ENCODE measurements at places on chromosomes 5 and 9.
A peak's percentile ranks its signal among the peaks of the same experiment; 100 is the strongest.

- H3K4me3 ChIP-seq, result no peak overlapping the region
- no peaks in the 10 kb centered on the region for H3K27me3 ChIP-seq
- no peak for DNase-seq
- H3K27ac ChIP-seq, result no peak overlapping the region
Measured at GRCh38 chr5:68396722-68397121, 181.2 kb downstream of the PIK3R1 start.

DNA sequence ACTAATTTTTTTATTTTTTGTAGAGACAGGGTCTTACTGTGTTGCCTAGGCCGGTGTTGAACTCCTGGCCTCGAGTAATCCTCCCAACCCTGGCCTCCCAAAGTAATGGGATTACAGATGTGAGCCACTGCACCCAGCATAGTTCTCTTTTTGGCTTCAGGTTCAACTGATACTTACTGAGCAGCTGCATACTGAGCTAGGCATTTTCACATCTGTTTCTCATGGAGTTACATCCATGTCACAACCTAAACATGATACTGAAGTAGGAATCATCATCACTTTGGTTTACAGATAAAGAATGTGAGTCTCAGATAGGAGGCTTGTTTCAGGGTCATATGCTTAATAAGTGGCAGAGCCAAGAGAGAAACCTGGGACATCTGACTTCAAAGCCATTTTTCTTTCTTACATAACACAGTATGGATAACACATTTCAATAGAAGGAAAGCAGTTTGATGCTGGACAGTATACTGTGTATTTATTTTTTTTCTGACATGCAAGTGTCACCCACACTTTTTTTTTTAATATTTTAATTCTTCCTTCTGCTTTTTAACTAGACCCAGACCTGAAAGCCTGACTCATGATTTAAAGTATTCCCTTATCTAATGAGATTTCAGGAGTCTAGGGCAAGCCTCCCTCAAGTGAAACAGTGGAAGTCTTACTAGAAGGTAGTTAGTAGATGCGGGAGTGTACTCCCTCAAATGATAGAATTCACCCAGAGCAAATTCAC is 90.8 kb downstream of the HACD4 start:
- H3K27me3 ChIP-seq, result no peaks in the 10 kb centered on the region
- H3K4me1 ChIP-seq, result no peaks in the 10 kb centered on the region
- no peak overlapping the region for H3K27ac ChIP-seq
- H3K4me3 ChIP-seq, result no peak overlapping the region
- DNase-seq, result no peak

- no peak overlapping the region for H3K27ac ChIP-seq
- H3K36me3 ChIP-seq, result peaks cover 88% of the 10 kb centered on the region
- no peak overlapping the region for H3K4me3 ChIP-seq
- no peaks in the 10 kb centered on the region for H3K27me3 ChIP-seq
Measured at GRCh38 chr9:36341936-36342577, 58.0 kb downstream of the RNF38 start.

- no peaks in the 10 kb centered on the region for H3K36me3 ChIP-seq
- H3K4me3 ChIP-seq, result no peak overlapping the region
- no peak overlapping the region for H3K27ac ChIP-seq
- no peak for DNase-seq
Measured at GRCh38 chr9:126721564-126721981, 83.3 kb upstream of the ZBTB43 start.

GRCh38 chr9:107261106-107261505 is 22.0 kb upstream of the RAD23B start:
- H3K36me3 ChIP-seq, result no peaks in the 10 kb centered on the region
- no peaks in the 10 kb centered on the region for H3K4me1 ChIP-seq
- no peak overlapping the region for H3K4me3 ChIP-seq
- no peak for DNase-seq

DNA sequence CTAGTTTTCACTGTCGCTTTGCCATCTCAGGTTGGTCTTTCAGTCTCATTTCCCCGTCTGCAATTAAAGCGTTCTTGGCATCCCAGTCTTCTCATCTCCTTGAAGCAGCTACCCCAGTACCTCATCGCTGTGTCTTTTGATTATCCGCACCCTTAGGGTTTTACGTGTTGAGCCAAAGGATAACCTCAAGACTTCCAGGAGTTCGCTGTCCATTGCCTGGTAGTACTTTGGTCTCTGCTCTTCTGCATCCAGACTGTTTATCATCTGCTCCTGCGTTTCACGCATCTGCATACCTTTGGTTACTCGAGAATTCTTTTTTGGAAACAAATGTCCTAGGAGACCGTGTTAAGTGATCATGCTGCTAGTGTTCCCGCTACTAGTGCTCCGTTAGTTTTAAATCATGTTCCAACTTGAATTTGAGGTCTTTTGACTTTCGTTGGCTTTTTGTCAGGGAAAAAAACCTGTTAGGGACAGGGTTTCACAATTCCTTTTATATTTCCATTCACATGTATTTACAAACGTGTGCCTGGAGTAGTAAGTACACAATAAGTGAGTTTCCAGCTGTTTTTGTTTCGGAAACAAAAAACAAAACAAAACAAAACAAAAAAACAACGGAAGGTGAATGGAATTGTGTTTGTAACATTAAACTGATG is 888 bp downstream of the RABGAP1 start:
- DNase-seq, result no peak
- H3K27me3 ChIP-seq, result no peaks in the 10 kb centered on the region
- H3K27ac ChIP-seq, result peak overlapping the region; percentile 56
- H3K36me3 ChIP-seq, result peaks cover 25% of the 10 kb centered on the region

DNA sequence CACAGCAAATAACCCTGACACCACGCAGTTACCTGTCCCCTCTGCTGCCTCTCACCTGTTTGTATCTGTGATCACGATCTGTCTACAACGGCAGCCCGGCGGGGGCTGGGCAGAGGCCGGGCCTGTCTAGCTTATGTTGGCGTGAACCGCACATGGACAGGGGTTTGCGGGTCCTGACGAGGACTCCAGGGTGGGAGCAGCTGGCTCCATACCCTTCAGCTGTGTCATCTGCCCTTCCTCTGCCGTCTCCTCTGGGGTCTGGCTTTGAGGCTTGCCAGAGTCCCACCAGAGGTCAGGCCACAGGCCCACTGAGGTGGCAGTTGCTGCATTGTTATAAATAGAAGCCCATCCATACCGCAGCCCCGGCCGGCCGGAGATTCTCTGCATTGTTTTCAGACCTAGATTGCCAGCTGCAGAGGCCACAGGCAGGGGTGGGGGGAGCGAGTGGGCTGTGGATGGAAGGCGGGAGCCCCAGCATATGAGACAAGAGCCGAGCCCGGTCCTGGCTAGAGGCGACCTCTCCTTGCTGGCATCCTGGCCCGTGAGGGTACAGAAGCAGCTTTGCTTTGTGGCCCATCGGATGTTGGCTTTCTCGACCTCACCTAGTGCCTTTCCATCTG is 37.8 kb downstream of the FAM78A start:
- DNase-seq, result peak; percentile 60

DNA sequence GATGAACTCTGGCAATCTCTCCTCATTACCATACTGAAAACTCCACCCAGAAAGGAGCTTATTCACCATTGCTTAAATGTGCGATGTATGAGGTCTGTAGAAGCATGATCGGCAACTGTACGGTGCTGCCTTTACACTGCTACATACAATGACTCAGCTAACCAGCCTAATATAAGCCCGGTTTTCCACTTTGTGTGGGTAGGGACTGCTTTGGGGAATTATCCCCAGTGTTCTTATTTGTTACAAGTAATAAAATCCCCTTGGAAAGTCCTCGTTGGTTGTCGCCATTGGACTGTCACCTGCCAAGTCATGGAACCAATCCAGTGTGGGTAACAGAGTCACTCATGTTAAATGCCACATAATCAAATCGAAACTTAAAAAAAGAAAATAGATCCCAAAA is 23.5 kb upstream of the TENT2 start:
- no peaks in the 10 kb centered on the region for H3K4me1 ChIP-seq
- no peaks in the 10 kb centered on the region for H3K27me3 ChIP-seq
- no peaks in the 10 kb centered on the region for H3K36me3 ChIP-seq
- DNase-seq, result no peak

DNA sequence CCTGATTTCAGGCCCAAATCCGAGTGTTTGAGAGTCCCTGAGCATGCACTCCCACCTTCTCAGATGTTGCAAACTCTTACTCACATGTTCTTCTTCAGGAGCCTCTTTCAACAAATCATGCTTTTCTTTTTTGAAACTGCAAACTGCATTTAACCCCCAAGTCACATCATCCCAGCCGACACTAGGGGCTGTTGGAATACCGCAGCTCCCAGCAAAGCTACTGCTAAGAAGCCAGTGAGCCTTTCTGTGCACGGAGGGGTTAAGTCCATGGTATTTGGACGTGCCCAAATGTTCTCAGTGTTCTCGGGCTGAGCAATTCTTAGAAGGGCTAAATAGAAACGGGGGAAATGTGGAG is 282.9 kb downstream of the NFIB start:
- H3K4me1 ChIP-seq, result peaks cover 32% of the 10 kb centered on the region
- no peak for DNase-seq
- H3K27ac ChIP-seq, result peak overlapping the region; percentile 76
- H3K27me3 ChIP-seq, result no peaks in the 10 kb centered on the region

GRCh38 chr5:91499943-91500531 is 116.9 kb upstream of the ARRDC3 start:
- H3K27ac ChIP-seq, result no peak overlapping the region
- no peaks in the 10 kb centered on the region for H3K36me3 ChIP-seq
- DNase-seq, result no peak

GRCh38 chr9:79481846-79482477 is 89.8 kb upstream of the TLE4 start:
- DNase-seq, result no peak
- no peak overlapping the region for H3K27ac ChIP-seq
- H3K36me3 ChIP-seq, result no peaks in the 10 kb centered on the region
- no peak overlapping the region for H3K4me3 ChIP-seq
- no peaks in the 10 kb centered on the region for H3K27me3 ChIP-seq
- H3K4me1 ChIP-seq, result peaks cover 17% of the 10 kb centered on the region

DNA sequence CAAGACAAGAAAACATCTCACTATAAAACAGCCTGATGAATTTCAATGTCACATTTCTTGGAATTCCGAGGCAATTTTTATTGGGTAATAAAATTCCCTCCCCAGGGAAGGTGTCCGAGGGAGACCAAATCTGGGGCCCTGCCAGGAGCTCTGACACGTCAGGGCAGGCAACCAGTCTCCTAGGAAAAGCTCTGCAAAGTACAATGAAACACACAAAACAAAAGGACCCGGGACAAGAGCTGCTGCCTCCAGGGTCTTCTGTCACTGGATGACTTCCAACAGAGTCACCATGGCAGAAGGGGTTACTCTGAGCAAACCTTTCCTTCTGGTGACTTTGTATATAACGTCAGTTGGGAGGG is 50.8 kb downstream of the SAXO1 start:
- no peaks in the 10 kb centered on the region for H3K36me3 ChIP-seq
- H3K27ac ChIP-seq, result no peak overlapping the region
- peaks cover 3% of the 10 kb centered on the region for H3K4me1 ChIP-seq

DNA sequence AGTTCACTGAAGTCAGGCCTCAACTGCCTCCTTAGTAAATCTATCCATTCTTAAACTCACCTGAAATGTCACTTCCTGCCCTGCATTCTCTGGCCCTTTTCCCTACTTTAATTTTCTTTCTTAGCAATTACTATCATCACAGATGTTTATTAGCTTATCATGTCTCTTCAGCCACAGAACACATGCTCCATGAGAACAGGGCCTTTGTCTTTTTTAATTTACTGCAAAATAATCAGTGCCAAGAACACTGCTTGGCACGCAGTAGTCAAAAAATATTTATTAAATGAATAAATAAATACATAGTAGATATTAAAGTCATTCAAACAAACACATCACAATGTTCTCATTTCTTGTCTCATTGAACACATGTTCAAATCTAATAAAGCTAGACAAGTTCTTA is 46.2 kb downstream of the SKIC3 start:
- no peaks in the 10 kb centered on the region for H3K4me1 ChIP-seq
- H3K27me3 ChIP-seq, result no peaks in the 10 kb centered on the region
- H3K27ac ChIP-seq, result no peak overlapping the region
- DNase-seq, result no peak
- H3K36me3 ChIP-seq, result peaks cover 89% of the 10 kb centered on the region

DNA sequence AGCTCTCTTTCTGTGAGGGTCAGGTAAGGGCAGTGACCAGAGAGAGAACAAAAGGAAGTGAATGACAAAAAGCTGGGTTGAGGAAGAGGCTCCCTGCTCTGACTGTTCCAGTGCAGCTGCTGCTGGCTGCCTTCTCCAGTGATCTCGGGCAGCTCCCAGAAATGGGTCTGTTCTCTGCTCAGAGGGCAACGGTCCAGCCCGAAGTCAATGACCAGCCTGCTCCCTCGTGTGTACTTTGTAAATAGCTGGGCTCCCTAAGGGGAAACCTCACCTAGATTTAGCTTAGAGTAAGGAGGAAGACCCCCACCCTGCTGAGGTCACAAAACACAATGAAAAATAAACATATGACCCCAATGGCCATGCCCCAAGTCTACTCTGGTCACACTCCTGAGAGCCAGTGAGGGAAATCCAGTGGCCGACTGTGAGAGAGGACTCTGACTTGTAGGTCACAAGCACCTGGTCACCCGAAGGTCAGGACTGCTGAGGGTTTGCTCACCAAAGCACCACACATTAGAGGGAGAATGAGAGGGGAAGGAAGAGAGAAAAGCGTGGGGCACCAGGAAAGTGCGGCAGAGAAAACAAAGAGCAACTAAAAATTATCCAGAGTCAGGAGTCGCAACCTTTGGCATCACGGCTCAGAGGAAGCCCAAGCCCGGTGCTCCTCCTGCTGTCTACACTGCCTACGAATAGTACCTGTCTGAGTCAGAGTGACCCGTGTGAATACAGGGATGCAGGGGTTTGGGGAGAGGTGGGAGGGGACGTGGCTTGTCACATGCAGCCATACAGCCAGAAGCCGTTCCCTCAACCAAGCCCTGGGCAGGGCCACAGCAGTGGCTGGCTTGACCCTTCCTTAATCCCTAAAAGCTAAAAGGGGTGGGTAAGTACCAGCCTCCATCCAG is 19.8 kb downstream of the NIPAL4 start:
- no peak overlapping the region for H3K27ac ChIP-seq
- DNase-seq, result no peak
- H3K27me3 ChIP-seq, result no peaks in the 10 kb centered on the region

- peak overlapping the region; percentile 68 for H3K4me3 ChIP-seq
- no peaks in the 10 kb centered on the region for H3K27me3 ChIP-seq
- H3K4me1 ChIP-seq, result peaks cover 26% of the 10 kb centered on the region
- peak overlapping the region; percentile 79 for H3K27ac ChIP-seq
Measured at GRCh38 chr5:61162832-61163567, 732 bp upstream of the SMIM15 start.

GRCh38 chr5:140821375-140822280 is at the start of gene PCDHA5:
TSS of gene PCDHA5 (plus strand) at chr5:140821613.
- H3K36me3 ChIP-seq, result no peaks in the 10 kb centered on the region
- no peak within 1 kb of the TSS for H3K27ac ChIP-seq
- peaks cover 41% of the 10 kb centered on the region for H3K27me3 ChIP-seq

Data from RWPE2 (cell line).